Muscle of leg (tissue), 16 donors: ENCODE measurements at places on chromosomes 12 and 14. TPM values are rescaled to one million over a fixed set of nuclear protein-coding genes. Genes with fewer than 3 reads are reported as not detected.

NGB gene
- total RNA-seq = not detected

RTL1 gene
- total RNA-seq = 12.8 TPM

DNA sequence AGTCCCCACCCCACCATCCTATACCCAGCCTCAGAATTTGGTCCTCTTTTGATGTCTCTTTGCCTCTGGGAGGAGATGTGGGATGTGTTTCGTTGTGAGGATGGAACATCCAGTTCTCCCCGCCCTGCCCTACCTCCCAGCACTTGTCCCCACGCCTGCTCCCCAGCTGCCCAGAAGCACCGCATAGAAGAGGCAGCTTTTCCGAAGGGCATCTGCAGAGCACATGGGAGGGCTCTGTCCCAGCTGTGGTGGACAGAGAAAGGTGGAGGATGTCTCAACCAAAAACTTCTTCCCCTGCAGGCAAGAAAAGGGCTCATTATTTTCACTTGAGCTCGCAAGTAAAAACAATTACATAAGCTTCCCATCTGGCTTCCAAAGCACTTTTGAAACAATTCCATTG, 302.6 kb downstream of the PCNX1 start:
- no peak for DNase-seq

- no peak for DNase-seq
These were observed 9.2 kb downstream of the NOS1 start for GRCh38 chr12:117352206-117352605.

- no peak for DNase-seq
These were observed 24.7 kb upstream of the PWP1 start for GRCh38 chr12:107660861-107661415.

DNA sequence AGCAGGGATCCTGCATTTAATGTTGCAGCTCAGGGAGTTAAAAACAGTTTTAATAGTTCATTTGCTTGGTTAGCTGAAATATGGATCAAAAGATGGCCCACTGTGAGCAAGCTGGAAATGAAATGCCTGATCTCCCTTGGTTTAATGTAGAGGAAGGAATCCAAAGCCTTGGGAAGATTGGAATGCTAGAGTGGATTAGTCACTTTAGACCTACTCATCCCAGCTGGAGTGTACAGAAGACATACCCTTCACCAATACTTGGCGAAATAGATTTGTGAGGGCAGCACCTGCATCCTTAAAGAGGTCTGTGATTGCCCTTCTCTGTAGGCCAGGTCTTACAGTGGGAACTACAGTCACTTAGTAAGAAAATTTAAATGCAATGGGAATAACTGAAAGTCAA, 58.0 kb upstream of the KRAS start:
- no peak for DNase-seq
